Stimulated activated CD8-positive, alpha-beta memory T cell treated with anti-CD3 and anti-CD28 coated beads, Interleukin-2, amount 100 ng/mL, for 48 hours (primary cell): ENCODE measurements at places on chromosomes 11 and 22.

DNA sequence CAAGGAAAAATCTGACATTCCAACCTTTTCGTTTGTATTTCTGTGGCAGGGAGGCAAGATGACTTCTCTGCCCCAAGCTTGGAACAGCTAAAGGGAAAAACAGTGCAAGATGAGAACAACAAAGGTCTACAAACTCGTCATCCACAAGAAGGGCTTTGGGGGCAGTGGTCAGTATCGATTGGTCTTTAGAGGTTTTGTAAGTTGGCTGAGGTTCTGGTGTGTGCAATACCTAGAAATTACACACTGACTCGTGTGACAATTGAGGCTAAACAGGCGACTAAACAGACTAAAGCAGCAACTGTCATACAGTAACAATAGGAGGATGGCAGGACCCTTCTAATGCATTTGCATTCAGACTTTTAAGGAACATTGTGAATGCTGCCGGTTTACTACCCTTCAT lies 994 bp downstream of the DEPDC5 start:
- no peak for DNase-seq

- DNase-seq: no peak
Observed at GRCh38 chr22:25567251-25567675, 2.8 kb downstream of the GRK3 start.

- DNase-seq: no peak
Observed at GRCh38 chr11:76275446-76275845, 69.1 kb upstream of the WNT11 start.

- no peak for DNase-seq
Observed at GRCh38 chr11:14079011-14079410, 116.5 kb downstream of the SPON1 start.

GRCh38 chr22:31118046-31118820 lies 4.5 kb upstream of the INPP5J start:
- no peak for DNase-seq

GRCh38 chr11:111932611-111932950 lies 4.6 kb upstream of the DIXDC1 start:
- DNase-seq: no peak

DNA sequence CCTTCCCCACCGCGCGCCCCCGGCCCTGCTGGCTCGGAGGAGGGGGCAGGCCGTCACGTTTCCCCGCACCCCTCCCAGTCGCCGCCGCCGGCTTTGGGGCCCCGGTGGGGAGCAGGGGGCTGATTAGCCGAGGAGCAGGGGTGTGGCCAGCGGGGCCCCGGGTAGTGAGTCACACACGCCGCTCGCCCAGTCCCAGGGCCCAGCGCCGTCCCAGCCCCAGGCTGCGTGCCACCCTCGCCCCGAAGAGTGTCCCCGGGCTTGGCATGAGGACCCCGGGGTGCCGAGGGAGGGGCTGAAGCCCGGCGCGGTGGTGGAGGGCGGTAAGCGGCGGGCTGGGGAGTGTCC lies 34.4 kb downstream of the PRDM11 start:
- peak; percentile 47 for DNase-seq

- DNase-seq: no peak
Observed at GRCh38 chr22:50583294-50583861, 729 bp upstream of the CHKB start.

GRCh38 chr11:76094740-76095139 lies 111.6 kb downstream of the WNT11 start:
- no peak for DNase-seq

- DNase-seq: no peak
Observed at GRCh38 chr22:39955675-39956074, 4.5 kb upstream of the TMA7B start.

DNA sequence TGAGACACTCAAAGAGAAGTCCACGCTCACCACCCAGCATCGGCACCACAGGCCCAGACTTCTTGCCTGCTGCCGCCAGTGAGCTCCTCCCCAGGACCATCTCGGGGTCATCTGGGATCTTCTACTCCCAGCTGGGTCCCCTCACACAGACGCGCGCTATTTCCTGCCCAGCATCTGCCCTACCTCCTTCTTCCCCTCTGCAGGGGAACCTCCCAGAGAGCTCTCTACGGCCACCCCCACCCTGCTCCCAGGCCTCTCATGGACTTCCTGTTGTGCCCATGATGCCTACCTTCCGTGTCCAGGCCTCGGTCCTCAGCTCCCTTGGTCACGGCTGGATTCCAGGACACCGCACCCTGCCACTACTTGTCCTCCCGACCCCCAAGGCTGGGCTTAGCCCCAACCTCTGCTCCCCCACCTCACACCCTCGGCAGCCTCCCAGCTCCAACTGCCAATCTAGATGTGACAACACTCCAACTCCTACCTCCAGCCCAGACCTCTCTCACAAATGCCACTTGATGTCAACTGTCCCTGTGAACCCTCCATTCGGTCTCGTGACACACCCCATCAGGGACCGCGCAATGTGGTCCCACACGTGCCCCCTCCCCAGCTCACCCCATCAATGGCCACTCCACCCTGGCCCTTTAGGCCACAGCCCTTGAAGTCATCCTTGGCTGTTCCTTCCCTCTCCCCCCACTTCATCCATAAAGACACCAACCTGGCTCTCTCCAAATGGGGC lies 45.3 kb downstream of the SGSM3 start:
- no peak for DNase-seq

GRCh38 chr11:62464655-62465054 lies 45.8 kb downstream of the SCGB1A1 start:
- DNase-seq: no peak

DNA sequence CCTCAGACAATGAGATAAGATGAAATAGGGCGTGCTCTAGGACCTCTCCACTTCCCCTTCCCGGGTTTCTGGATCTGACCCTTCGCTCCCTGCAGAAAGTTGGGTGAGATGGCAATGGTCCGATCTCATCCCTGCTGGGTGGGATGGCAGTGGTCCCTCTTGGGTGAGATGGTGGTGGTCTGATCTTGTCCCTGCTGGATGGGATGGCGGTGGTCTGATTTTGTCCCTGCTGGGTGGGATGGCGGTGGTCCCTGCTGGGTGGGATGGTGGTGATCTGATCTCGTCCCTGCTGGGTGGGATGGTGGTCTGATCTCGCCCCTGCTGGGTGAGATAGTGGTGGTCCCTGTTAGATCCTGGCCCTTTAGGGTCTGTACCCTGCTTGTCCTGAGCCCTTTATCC lies 21.3 kb downstream of the ST14 start:
- no peak for DNase-seq

DNA sequence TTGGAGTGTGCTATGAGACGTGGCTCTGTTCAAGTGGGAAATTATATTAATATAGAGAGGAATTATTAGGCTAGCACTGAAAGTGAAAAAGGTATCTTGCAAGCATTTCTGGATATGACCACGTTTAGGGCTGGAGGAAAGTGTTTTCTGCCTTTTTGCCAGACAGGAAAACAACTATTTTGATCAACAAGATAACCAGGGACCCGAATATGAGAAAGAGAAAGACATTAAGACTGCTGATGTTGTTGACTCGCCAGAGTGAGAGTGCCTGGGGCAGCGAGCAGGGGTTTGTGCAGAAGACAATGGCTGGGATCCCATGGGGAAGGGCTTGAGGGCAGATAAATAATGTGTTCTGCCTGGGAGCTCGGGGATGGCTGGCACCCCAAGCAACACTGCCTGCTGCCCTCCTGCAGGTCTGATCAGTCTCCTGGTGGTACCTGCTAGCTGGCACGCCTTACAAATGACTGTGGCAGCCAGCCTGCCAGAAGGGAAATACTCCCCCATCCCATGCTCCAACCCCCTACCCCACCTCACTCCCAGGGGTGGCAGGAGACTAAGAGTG lies 23.1 kb upstream of the CHST1 start:
- DNase-seq: no peak

GRCh38 chr11:11478687-11479086 lies 125.6 kb upstream of the CSNK2A3 start:
- no peak for DNase-seq

- DNase-seq: no peak
Observed at GRCh38 chr11:2561696-2562581, 117.1 kb downstream of the KCNQ1 start.

DNA sequence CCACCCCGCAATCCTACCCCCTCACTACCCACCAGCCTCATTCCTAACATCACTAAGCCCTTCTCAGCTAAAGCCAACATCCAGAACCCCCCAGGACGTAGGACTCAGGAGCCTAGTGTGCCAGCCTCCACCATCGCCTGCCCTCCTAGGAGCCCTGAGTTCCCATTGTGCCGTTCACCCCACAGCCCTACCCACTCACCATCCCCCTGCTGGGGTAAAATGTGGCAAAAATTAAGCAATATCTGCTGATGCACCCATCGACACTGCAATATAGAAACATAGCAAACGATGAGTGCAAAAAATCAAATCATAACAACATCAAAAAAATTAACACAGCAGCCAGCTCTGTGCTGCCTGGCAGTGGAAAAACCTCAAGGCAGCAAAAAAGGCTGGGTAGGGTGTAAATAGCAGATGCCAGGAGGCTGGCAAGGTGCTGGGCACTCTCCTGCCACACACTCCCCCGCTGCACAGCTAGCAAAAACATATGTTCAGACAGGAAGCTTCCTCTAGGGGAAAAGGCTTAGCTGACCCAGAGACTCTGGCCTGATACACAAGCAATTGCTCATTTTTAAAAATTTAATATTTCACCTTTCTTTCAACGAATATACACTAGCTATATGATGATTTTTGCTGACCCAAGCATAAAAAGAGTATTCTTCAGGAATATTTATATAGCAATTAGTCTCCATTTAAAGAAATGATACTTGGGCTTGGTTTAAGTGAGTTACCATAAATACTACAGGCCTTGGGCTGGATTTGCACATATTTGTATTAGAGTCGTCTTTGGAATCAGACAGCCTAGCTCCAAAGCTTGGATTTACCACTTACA lies 33.8 kb downstream of the PRDM10 start:
- no peak for DNase-seq

DNA sequence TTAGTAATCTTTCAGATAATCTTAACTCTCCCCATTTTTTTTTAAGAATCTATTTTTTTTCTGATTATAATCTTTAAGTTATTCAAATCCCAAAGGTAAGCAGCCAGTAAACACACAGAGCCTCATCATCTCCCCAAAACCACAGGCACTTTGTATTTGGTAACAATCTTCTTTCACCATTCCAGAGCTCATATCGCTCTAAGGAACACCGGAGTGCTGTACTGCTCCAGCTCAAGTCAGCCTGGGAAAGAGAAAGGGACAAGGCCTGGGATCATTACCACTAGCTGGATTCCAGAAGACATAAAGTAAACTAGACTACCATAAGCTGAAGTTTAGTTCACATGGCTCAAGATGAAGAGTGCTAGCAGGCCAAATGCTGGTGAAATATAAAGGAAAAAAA lies 73.0 kb upstream of the APOA1 start:
- DNase-seq: no peak

GRCh38 chr11:27555264-27555663 lies 48.7 kb upstream of the LIN7C start:
- no peak for DNase-seq

- no peak for DNase-seq
Observed at GRCh38 chr11:134466156-134466555, 54.1 kb upstream of the B3GAT1 start.

- DNase-seq: no peak
Observed at GRCh38 chr11:111606986-111607385, 4.7 kb downstream of the SIK2 start.

DNA sequence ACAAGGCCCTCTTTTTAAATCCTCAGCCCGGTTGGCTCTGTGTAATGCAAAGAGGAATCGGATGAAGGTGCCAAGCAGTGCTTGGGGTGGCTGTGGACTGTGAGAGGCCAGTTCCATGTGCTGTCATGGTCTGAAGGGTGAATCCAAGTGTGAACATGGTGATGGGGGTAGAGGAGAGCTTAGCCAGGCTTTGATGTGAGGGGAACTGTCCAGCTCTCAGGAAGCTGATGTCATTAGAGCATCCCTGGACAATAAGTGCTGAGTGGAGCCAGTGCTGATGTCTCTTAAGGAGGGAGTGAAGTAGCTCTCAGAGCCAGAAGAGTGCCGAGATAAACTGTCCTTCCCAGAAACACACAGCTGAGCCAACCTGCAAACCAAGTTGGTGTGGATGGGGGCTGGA lies 53.6 kb downstream of the NAV2 start:
- no peak for DNase-seq

DNA sequence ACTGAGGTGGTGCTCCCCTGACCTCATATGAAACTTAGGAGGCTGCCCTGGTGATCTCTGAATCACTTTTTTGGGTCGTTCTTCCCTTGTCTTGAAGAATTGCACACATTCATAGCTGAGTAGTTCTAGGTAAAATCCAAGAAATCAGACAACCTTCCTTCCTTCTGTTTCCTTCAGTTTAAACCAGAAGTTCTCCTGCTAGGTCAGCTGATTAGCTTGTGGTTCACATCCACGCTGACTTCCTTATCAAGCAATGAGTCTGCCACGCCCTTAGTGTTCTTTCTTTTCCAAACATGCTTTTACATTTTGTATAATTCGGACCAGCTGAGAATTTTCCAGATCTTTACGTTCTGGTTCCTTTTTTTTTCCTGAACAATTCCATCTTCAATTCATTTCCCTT lies 892.8 kb downstream of the NTM start:
- no peak for DNase-seq

- DNase-seq: no peak
Observed at GRCh38 chr22:20130319-20130718, 1.3 kb upstream of the ZDHHC8 start.

GRCh38 chr22:38080850-38081635 lies 2.9 kb downstream of the SLC16A8 start:
- no peak for DNase-seq

DNA sequence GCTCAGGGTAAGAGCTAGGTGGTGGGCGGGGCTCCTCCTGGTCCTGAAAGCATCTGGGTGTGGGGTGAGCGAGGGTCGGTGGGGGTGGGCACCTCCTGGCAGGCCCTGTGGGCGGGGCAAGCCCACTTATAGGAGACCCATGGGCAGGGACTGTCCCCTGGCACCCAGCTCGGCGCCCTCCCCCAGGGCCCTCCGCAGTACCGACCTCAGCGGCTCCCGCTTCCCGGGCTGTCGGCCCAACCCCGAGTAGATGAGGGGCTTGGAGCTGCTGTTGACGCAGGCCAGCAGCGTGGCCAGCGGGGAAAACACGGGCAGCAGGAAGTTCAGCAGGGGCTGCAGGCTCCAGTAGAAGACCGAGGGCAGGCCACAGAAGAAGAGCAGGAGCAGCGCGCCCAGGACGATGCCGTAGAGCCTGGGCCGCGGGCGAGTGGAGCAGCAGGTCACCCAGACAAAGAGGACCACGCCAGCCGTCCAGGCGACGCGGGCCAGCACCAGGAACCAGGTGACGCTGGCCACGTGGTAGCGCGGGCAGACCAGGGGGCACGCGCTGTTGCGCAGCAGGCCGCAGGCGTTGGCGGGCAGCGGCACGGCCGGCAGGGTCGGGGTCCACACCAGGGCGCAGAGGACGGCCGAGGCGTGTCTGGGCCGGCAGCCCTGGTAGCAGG lies 663 bp downstream of the MRGPRG start:
- DNase-seq: no peak

DNA sequence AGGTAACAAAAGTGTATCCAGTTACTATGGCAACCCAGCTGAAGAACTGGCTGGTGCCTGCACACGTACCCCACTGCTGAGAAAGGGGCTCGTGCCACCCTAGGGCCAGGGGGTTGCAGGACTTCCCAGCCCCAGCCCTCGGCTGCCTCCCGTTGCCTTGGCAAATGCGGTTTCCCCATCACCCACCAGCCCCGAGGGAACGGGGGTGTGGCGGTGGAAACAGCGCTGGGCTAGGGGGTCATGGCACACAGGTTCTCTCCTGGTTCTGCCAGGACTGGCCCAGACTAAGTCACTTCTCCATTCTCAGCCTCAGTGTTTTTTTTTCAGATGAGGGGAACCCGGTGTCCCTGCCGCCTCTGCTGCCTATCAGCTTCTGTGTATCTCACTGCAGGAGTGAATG lies 27.9 kb downstream of the PHF21B start:
- no peak for DNase-seq
